ENCODE measurements at places on chromosomes 13 and 19. TPM values are rescaled to one million over a fixed set of nuclear protein-coding genes. Genes with fewer than 3 reads are reported as not detected.

The CYP4F2 gene
- total RNA-seq, result not detected

The SERP2 gene
- 7.9 TPM for total RNA-seq

The SHANK1 gene
- 1.3 TPM for total RNA-seq

The RNF113B gene
- total RNA-seq, result not detected

DNA sequence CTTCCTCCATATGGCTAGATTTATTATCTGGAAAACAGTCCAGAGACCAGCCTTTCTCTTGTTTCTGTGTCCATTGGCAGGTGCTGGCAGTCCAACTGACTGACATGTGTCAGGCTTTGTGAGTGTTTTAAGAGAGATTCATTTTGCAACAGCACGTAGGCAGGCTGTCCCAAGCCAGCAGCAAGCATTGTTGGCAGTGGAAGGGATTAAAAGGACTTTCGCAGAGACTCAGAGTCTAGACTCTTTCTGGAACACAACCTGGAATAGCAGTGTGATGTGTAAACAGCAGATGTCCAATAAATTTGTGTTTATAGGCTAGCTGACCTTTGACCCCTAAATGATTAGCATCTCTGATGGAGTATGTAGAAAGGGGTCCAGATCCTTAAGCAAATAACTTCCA lies 222.2 kb upstream of the SERP2 start:
- DNase-seq, result no peak

DNA sequence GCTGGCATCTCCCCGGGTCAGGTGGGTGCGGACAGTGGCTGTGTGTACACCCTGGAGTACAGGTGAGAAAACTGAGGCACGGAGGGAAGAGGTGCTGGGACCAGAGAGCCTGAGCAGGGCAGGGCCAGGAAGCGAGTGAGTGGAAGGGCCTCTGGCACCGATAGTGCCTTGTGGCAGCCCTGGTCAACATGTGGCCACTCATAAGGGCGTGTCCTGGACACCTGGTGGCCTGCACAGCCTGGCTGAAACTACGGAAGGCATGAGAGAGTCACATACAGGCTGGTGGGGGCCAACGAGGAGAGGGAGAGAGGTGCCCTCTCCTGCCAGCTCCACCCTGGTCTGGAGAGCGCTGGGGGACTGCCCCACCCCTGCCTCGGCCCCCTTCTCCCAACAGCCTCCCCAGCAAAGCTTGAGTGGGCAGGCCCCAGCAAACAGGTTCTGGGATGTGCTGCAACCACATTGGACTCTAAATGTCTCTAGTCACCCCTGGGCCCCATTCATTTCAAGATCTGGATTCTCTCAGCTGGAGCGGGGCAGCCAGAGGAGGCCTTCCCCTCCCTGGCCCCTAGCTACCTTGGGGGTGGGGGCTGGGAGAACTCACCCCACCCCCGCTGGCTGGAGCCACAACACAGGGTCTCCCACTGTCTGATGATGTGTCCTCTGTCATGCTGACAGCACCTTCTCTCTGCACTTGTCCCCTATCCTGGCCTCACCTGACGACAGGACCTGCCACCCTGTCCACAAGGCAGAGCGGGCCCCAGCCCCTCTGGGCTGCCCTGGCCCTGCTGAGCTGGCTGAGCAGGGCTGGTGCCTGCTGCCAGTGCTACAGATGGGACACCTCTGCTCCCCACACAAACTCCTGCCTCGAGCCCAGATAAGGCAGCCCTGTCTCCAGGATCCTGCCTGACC lies 5.8 kb downstream of the CBARP start:
- no peak for DNase-seq

DNA sequence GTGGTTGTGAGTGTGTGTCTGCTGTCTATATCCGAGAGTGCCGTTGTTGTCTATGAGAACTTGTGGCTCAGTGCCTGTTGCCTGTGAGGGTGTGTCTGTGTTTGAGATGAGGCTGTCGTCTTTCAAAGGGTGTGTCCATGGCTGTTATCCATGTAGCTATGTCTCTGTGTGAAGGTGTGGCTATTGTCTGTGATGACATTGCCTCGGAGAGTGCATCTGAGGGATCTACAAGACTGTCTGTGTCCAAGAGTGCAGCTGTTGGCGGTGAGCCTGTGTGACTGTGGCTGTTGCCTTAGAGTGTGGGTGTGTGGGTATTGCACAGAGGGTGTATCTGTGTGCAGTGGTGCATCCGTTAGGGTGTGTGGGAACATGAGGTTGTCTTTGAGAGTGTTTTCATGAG lies 4.9 kb downstream of the NUMBL start:
- no peak for DNase-seq

DNA sequence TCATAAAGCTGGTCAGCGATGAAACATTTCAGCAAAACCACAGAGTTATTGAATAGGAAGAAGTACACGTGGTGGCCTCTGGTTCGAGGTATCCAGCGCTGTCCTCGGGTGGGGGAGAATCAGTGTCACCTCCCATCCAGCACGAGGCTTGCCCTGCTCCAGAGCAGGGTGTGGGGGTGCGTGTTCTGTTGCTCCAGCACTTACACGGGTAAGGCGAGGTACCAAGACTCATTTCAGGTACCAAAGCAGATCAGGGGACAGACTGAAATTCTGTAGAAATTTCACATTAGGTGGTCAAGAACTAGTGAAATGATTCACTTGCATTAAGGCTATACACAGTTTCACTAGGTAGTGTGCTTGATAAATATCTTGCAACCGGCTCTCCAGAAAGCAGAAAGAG lies 164.2 kb upstream of the SOX1 start:
- no peak for DNase-seq

DNA sequence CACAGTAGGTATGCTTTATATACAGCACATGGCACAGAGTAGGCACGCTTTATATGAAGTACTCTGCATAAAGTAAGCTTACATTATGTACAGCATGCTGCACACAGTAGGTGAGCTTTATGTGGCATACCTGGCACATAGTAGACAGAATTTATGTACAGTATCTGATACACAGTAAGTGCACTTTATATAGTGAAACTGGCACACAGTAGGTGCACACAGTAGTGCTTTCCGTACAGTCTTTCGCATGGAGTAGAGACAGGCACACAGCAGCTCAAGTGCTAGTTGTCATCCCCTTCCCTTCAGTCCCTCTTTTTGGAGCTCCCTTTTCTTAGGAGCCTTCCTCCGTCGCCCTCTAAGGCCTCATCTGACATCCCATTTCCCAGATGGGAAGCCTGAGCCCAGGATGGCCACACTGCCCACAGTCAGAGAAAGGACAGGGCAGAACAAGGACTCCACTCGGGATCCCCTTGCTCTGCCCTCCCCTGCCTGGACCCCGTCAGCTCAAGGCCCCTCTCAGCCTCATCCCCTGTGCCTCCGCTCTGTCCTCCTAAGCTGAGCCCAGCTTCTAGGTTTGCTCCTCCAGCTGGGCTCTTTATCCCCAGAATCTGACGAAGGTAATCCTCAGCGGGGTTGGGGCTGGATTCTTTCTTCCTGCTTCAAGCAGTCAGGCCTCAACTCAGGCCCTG lies 852 bp upstream of the CYP4F12 start:
- no peak for DNase-seq

DNA sequence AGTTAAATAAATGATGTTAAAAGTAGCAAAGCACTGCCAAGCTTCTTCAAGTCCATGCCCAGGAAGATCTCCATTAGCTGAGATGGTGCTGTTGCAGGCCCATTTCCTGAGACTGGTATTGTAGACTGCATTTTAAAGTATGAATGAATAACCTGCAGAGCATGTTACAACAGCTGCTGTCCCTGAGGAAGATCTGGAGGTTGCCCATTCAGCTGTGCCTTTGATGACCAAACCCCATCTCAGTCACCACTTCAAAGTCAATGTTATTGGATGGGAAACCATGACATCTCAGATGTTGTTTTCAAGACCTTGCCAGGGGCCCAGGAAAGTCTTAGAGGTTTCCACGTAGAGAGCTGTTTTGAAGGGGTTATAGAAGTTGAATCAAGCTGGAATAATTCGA lies 281.3 kb downstream of the MTUS2 start:
- no peak for DNase-seq

- DNase-seq, result no peak
These were observed 2.1 kb downstream of the ACTN4 start for GRCh38 chr19:38649305-38650171.

GRCh38 chr19:16821081-16821480 lies 8.1 kb upstream of the SIN3B start:
- DNase-seq, result no peak

- DNase-seq, result no peak
These were observed 38.9 kb downstream of the IRS2 start for GRCh38 chr13:109747524-109747923.

Data from cardiac septum (tissue), 1 donor.